ENCODE measurements at places on chromosomes 1 and 21. TPM values are rescaled to one million over a fixed set of nuclear protein-coding genes. Genes with fewer than 3 reads are reported as not detected.

Gene BROX
- polyA plus RNA-seq = 56.3 TPM

Gene TARBP1
- 123 TPM for polyA plus RNA-seq

Gene HHAT
- polyA plus RNA-seq = 15.2 TPM

Gene KRTAP7-1
- polyA plus RNA-seq = not detected
